ENCODE measurements at places on chromosomes 7 and 10.

DNA sequence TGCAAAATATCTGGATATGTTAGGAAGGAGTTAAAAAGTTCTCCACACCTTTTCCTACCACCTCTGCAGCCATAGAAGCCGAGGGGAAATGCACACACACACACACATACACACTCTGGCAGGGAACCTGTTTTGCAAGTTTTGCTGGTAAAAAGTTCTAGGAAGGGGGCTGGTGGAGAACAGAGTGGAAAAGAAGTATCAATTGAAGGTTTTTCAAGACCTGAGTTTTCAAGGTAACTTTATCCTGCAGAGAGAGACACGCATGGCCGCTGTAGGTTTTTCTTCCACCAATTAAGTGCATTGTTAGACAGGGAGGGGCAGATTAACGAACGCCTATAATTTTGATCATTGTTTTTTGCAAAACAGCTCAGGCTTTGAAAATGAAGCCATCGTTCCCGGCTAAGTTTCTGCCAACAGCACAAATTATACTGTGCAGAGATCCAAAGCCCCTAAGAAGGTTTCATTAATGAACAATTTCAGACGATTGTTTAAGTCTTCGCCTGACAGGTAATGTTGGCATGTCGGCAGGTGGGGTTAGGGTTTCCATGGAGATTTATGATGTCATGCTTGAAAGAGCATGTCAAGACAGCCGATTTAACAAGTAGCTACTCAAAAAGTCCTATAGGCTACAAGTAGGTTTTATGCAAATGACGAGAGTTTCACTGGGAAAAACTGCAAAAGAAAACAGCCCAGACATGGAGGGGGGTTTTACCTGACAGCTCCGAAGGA is 29.7 kb downstream of the KIAA1217 start:
- peak; percentile 57 for DNase-seq

GRCh38 chr10:21570761-21571521 is 36.9 kb downstream of the MLLT10 start:
- DNase-seq: no peak

- peak; percentile 28 for DNase-seq
These were observed 4.8 kb upstream of the POLR1F start for GRCh38 chr7:19713676-19714075.

GRCh38 chr10:6072215-6072934 is 10.2 kb upstream of the IL2RA start:
- DNase-seq: no peak
